Stimulated activated CD4-positive, alpha-beta T cell treated with anti-CD3 and anti-CD28 coated beads, Interleukin-2, amount 100 ng/mL, for 24 hours (primary cell): ENCODE measurements at places on chromosomes 3 and 15.

- no peak for DNase-seq
Measured at GRCh38 chr3:187639927-187640568, 30.1 kb downstream of the SST start.

GRCh38 chr15:31464216-31465082 lies 137.8 kb downstream of the KLF13 start:
- no peak for DNase-seq

GRCh38 chr3:128424508-128425069 lies 42.1 kb downstream of the DNAJB8 start:
- DNase-seq: no peak

DNA sequence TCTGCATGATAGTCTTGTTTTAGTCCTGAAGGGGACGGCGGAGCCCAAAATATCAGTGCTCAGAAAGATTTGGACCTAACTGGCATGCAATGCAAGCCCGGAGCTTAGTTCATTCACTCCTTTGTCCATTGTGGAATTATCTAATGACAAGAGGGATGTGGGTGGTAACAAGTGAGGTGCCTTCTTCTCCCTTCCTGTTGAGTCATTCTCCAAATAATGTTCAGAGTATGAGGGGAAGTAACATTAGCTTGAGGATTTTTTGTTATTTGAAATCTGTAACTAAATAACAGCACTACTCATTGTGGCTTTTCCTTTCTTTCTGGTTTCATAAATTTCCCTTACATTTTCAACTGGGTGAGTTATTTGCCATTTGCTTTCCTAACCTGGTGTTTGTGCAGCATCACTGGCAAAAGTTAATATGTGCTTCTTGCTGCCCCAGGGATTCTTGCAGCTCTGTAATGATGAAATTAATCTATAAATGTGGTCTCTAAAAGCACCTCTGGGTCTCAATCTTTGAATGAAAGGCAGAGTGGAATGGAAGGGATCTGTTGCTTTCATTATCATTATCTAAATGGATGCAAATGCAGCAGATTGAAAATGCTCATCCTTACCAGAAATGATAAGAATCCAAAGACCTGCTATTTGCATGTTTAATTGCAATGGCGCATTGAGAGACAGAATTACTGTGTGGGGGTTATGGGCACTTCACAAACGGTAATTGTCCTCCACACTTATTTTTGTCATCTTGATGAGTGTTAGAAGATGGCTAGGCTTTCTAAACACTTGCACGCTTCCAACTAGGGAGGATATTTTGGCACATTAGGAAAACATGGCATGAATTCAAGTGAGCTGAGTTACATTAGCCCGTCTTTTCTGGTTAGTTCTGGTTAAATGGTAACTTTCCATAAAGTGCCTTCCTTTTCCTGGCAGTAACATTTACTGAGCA lies 89.9 kb upstream of the MITF start:
- no peak for DNase-seq

DNA sequence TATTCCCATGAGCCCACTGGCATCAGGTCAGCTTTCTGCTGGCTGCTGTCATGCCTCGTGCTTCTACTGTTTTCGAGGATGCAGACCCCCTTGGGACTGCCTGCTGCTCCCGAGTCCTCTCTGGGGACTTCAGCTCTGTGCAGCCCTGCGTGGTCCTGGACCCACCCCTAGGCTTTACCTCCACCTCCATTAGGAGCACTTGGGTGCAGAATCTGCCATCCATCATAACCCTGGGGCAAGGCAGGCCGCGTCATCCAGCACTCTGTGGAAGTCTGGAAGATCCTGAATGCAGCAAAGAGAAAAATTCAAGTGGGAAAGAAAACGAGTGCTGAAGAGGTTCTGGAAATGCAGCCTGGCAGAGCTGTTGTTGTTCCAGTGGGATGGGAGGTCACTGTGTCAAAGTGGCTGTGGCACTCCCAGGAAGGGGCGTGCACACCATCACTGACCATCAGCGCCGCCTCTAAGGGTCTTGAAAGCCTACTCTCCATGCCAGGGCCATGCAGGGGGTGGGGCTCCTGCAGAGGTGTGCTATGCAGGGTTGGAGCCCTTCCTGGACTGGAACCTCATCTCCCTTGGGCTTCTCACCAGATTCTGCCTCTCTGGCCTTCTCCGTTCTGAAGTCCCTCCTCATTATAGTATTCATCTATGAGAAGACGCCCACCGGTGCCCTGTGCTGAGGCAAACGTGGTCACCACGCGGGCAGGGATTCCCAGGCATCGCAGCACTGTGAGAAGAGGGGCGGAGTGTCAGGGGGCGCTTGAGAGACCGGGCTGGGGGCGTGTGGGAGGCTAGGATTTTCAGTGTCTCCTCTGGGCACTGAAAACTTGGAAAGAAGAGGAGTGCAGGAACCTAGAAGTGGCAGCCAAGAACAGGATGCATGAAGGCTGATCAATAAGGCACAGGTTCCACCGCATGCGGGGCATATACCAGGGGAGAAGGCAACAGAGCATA lies 12.5 kb downstream of the EPB42 start:
- no peak for DNase-seq

DNA sequence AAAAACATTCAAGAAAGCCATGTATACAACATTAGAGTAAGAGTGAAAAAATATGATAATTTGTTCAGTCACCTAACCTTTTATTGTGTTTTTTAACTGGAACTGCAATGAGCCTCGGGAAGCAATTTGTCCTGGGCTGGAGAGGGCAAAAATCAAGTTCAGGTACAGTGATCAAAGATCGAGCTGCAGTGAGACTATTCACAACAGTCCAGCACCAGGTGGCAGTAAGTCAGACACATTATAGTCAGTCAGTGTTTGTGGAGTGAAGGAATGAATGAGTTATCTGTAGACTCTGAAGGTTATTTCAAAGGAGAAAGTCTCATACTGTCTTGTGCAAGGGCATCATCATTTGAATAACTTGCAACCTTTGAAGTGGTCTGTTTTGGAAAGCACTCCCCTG lies 116.6 kb downstream of the CHDH start:
- DNase-seq: no peak

GRCh38 chr3:38950581-38950980 lies 101.2 kb downstream of the SCN11A start:
- DNase-seq: no peak

DNA sequence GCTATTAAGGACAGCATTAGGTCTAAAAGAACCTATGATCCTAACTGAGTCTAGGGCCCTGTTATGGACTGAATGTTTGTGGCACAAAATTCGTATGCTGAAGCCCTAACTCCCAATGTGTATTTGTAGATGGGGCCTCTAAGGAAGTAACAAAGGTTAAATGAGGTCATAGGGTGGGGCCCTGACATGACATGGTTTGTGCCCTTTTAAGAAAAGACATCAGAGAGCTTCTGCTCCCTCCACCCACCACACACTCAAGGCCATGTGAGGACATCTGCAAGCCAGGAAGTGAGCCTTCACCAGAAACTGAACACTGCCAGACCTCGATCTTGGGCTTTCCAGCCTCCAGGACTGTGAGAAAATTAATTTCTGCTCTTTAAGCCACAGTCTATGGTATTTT lies 49.2 kb downstream of the PHC3 start:
- DNase-seq: no peak

GRCh38 chr3:119912220-119912619 lies 130.3 kb downstream of the NR1I2 start:
- DNase-seq: no peak

- DNase-seq: no peak
Measured at GRCh38 chr15:92954578-92954977, 54.5 kb downstream of the CHD2 start.

GRCh38 chr15:28117432-28117990 lies 18.4 kb upstream of the OCA2 start:
- no peak for DNase-seq

- peak; percentile 65 for DNase-seq
Measured at GRCh38 chr15:45456212-45457106, 66.1 kb downstream of the SLC30A4 start.

- no peak for DNase-seq
Measured at GRCh38 chr3:158718490-158719170, 13.6 kb downstream of the RARRES1 start.

GRCh38 chr15:45594319-45594718 lies 7.1 kb downstream of the BLOC1S6 start:
- no peak for DNase-seq

GRCh38 chr15:78402061-78402610 lies 35.9 kb upstream of the IREB2 start:
- no peak for DNase-seq

GRCh38 chr3:47578119-47578632 lies 489 bp downstream of the CSPG5 start:
- peak; percentile 47 for DNase-seq

- DNase-seq: peak; percentile 40
Measured at GRCh38 chr3:16828815-16829214, 55.9 kb upstream of the PLCL2 start.

- no peak for DNase-seq
Measured at GRCh38 chr3:18667552-18667951, 242.4 kb upstream of the SATB1 start.

- no peak for DNase-seq
Measured at GRCh38 chr3:13617981-13618380, 69.1 kb downstream of the FBLN2 start.

DNA sequence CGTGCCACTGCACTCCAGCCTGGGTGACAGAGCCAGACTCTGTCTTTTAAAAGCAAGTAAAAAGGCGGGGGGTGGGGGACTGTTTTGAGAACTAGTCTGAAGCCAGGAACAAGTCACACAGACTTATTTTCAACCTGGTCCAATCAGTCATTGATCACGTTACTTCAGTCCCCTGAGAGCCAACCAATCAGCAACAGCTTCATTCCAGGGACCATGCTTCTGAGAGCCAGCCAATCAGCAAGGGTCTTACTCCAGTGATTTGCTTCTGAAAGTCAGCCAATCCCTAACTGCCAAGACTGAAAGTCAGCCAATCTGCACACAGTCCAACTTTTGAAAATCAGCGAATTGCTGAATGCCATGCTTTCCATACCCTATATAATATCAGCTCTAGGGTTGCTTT lies 48.6 kb upstream of the C15orf39 start:
- DNase-seq: no peak

GRCh38 chr15:101559952-101560351 lies 70.4 kb upstream of the PCSK6 start:
- DNase-seq: no peak

DNA sequence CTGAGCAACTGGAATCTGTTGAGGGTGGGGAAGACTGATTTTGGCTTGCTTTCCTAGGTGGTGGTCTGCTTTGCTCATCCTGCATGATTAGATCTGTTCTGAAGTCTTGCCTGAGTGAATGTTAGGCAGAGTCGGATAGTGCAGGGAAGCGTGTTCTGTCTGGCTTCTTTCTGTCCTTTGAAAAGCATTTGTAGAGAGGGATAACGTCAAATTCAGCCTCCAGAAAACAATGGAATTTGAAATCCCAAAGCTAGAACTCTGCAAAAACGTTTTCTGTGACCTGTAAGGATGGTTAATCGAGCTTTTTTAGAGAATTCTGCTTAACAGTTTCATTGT lies 1.4 kb downstream of the GLCE start:
- no peak for DNase-seq

DNA sequence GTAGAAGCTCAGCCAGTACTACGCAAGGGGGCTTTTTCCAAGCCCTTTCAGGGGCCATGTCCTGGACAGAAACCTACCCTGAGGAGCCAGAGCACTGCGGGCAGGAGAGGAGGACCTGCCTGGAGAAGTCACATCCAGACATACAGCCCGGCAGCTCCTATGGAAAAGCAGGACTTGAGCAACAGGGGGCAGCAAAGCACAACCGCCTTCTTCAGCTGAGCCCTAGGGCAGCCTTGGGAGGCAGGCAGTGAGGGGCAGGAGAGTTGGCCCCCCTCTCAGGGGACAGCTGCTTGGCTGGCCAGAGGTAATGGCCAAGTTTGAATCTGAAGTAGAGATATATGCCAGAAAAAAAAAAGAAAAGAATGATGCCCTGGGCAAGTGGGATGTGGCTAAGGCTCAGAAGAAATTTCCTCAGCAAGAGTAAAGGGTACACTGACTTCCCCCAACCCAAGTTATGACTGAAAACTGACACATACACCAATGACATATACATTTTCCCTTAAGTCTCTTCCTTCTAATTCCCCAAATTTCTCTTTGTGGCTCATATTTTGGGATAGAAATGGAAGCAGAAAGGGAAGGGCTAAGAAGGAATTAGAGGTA lies 56.9 kb downstream of the CYP19A1 start:
- DNase-seq: no peak

DNA sequence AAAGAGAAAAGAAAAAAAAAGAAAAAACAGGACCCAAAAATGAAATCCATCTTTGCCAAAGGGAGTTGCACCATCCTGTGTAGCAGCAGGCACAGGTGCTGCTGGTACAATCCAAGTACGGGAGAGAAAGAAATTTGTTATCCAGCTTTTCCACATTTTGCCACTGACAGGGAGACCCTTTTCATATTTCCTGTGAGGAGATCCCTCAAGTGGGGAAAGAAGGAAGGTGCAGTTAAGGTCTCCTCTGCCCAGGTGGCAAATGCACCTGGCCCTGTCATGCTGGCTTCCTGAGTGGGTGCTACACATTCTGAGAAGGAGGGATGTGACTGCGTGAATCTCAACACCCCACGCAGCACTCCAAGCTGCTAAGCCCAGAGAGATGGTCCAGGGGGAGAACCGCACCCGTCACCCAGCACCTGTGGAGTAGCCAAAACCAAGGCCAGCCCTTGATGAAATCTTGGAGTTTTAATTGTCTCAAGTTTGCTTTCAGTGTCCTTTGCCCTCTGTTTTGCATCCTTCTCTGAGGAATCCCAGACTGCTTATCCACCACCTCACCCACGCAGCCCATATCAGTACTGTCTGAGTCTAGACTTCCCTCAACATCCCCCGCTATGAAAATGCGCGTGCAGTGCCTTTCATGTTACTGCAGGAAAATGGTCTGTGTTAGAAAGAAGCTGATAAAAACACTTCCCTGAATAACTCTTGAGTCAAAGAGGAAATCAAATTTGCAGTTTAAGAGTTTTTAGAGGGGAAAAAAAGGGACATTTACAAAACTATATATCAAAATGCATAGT lies 141.9 kb upstream of the THBS1 start:
- no peak for DNase-seq
